IMR-90 (cell line): ENCODE measurements at places on chromosomes 2 and 18. TPM values are rescaled to one million over a fixed set of nuclear protein-coding genes. Genes with fewer than 3 reads are reported as not detected.

Gene SPATS2L
- total RNA-seq, result 118 and 145 TPM in 2 replicates

DNA sequence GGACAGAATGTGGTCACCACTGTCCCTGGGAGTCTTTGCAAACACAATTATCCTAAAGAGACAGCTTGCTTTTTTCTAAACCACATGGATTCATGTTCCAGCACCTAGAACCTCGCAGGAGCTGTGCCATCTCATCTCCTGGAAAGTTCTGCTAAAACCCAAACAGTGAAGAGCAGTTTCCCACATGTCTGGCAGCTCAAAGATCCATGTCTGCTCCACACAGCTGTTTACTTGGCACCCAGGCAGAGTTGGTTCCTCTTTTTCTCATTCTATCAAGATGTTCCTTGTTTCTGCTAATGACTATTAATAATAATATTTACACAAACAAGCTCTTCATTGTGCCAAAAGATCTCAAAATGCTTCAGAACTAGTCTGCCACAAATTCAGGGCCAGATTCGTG is 30.1 kb upstream of the PID1 start:
- DNase-seq, result no peak

GRCh38 chr2:38945372-38945771 is 55.7 kb downstream of the ARHGEF33 start:
- DNase-seq, result no peak

GRCh38 chr2:144358374-144358964 is 161.4 kb downstream of the ZEB2 start:
- DNase-seq, result no peak

Gene DNAH6
- total RNA-seq, result under 0.01 TPM in 2 replicates
